ENCODE measurements at places on chromosomes 11 and 22. TPM values are rescaled to one million over a fixed set of nuclear protein-coding genes. Genes with fewer than 3 reads are reported as not detected.

- no peak for DNase-seq
Observed at GRCh38 chr11:116330439-116331185, 442.2 kb downstream of the BUD13 start.

DNA sequence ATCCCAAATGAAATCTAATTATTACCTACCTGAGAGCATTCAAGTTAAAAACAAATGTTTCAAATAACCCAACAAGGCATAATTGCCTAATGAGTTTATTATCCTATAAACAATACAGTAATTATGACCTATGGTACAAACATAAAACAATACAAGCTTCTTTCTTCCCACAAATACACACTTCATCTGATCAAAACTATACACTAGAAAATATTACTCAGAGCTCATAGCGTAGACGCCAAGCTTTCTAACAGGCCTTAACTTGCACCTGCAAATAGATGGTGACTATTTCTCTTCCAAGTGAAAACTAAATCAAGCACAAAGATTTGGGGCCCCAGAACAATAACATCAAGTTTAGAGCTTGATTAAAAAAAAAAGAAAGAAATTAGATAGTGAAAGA lies 78.1 kb downstream of the SOX6 start:
- DNase-seq: no peak

DNA sequence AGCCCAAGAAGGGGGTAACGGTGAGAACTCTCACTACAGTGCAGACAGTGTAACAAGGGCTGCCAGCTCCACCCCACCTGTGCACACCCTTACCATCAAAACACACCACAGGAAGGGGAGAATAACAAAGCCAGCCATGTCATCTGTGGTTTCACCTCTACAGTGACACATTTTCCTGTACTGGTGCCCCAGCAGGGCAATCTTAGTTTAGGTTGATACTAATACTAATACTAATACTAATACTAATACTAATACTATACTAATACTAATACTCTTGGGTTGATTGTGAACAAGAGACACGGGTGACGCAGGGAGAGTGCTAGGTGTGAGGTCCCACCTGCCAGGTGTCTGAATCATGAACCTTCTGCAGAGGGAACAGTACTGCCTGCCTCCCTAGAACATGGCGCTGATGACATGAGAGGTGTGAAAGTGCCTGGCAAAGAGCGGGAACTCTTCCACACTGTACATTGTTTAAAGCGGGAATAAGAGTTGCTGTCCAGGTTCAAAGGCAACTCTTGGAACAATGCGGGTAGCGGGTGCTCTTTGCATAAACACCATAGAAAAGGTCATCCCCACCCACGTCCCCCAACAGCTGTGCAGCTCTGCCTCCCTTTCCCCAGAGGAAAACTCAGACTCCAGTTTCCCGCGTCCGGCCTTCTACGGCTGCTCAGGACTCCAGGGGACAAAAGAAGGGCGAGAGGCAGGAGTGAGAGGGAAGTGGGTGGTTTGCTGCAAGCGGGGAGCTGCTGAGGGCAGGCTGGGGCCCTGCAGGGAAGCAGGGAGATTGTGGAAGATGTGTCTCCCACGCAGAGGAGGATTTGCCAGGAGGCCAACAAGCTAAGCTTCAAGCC lies 25.0 kb upstream of the TMPRSS4 start:
- DNase-seq: no peak

GRCh38 chr22:28933321-28933720 lies 49.9 kb downstream of the ZNRF3 start:
- no peak for DNase-seq

DNA sequence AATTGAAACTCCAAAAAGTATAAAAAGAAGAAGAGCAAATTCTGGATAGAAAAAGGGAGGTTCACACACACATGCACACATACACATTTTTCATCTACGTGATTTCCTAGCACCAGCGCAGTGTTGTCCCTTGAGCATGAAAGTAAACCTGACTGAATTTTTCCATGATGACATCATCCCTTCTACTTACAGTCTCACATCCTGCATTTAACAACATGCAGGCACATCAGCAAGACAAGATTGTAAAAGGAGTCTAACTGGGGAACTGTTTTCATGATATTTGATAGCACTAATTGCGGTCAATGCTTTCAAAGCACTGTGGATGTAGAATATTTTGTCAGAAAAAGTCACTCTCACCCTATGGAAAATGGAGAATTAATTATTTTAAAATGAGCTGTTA lies 36.6 kb downstream of the GAS2 start:
- DNase-seq: no peak

DNA sequence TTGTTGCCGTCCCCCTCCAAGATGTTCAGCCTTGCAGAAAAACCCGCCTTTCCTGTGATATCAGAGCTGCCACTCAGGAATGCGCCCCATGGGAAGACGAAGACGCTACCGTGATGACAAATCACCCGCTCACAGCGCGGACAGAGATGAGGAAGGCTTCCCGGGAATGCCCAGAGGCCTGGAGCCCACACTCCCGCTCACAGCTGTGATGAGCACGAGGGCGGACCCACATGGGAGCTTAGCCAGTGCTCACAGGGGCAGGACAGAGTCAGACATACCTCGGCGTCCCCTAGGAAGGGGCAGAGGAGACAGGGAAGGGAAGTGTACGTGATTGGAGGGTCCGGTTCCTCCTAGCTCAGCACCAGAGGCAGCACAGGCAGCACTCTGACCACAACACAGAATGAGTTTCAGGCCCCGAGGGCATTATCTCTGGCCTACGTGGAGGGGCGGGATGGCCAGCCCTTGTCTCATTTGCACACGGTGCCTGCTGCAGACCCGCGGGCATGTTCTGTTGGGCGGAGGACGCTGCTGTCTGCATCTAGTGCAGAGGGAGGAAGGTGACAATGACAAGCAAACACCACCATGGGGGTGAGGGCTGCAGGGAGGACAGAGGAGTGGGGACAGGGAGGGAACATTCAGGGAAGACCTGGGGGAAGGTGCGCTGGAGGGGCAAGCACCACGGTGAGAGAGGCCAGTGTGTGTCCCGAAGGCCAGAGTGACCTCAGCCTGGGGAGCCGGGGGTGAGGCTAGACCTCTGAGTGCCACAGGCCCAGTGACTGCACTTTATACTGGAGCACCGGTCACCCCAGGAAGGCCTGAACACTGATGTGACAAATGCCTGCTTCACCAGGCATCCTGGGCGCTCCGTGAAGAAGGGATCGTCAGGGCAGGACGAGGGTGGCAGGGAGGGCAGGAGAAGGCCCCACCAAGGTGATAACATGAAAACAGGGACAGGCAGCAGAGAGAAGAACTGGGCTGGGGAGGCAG lies 79.6 kb downstream of the CELSR1 start:
- DNase-seq: no peak

DNA sequence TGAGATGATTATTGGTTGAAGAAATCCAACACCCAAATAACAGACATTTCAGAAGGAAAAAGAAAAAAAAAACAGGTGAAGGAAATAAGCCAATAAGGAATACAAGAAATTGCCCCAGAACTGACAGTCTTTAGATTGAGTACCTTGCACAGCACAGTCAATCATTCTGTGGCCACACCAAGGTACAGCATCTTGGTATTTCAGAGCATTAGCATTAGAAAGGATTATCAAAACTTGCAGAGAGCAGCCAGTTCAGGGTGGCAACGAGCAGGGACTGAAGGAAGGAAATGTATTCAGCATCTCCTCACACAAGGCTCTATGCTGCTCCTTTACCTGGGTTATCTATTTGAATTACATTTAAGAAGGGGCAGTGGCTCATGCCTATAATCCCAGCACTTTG lies 2.1 kb downstream of the ADA2 start:
- no peak for DNase-seq

DNA sequence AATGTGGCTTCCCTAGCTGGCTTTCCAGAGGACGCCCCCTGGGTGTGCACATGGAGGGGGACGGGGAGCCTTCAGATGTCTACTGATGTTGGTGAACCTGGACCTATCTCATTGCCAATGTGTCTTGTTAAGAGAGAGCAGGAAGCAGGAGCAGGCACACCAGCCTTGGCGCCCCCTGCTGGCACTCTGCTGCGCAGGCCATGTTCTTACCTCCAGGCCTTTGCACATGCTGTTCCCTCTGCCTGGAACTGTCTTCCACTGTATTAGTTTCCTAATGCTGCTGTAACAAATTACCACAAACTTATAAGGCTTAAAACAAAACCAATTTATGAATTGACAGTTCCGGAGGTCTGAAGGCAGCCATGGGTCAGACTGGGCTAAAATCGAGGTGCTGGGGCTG lies 23.6 kb upstream of the MN1 start:
- no peak for DNase-seq

- DNase-seq: no peak
Observed at GRCh38 chr11:36389811-36390210, 93.7 kb downstream of the PRR5L start.

DNA sequence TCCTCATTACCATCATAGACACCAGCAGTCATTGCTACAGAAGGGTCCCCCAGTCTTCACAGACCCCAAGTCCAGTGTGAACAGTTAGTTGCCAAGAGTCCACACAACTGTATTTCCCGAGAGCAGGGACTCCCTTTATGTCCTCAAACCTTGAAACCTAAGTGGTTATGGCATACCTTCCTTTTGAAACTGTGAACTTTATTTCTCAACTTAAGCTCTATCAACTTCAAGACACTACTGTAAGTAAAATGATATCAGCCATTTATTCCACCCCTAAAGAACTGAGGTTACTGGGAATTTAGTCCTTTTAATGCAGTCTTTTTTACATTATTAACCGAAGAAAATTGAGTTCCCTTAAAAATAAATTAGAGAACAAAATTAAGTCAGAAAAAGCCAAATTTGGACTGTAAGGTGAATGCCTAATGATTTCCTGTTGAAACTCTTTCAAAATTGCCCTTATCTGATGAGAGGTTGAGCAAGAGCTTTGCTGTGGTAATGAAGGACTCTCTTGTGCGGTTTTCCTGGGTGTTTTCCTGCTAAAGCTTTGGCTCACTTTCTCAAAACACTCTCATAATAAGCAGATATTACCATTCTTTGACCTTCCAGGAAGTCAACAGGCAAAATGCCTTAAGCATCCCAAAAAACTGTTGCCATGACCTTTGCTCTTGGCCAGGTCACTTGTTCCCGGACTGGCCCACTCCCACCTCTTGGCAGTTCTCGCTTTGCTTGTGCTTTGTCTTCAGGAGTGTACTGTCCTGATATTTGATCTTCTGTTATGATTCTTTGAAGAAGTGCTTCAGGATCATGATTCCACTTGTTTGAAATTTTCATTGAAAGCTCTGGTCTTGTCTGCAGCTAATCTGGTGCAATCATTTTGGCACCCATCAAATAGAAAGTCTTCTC lies 765.4 kb upstream of the ANO3 start:
- DNase-seq: peak; percentile 64

DNA sequence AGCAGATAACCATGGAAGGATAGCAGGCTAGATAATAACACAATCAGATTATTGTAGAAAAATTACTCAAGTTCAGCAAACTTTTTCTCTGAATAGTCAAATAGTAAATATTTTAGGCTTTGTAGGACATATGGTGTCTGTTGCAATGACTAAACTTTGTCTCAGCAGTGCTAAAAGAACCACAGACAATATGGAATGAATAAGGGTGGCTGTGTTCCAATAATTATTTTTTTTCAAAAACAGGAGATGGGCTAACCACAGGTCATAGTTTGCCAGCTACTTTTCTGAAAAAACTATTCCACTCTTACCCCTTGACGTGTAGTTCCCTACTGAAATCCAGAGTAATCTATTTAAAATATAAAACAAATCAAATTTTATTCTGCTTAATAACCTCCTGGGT lies 153.9 kb upstream of the LRRC4C start:
- DNase-seq: no peak

DNA sequence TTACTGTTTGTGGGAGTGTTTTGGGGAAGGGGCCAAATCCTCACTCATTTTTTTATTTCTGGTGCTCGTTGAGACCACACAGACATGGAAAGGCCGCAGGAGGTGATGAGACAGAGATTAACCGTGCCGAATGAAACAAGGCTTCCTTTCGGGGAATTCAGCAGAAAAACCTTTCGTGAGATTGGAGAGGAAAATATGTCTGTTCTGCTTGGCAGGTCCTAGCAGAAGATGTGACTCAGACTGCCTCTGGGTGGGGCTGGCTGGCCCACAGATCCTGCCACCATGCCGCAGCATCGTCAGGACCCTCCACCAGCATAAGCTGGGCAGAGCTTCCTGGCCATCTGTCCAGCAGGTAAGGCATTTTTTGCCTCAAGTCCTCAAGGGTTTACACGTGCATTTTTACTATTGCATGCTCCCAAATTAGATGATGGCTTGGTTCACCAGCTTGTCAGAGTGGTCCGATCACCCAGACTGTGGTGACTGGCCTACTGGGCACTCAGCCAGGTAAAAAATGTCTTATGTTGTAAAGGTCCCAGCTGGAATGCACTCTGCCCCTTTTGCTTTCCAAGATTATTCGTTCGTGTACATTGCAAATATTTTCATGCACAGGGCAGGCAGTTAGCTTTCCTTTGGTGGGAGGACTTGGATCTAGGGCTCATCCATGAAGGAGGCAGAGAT lies 1.5 kb downstream of the DDB2 start:
- no peak for DNase-seq

DNA sequence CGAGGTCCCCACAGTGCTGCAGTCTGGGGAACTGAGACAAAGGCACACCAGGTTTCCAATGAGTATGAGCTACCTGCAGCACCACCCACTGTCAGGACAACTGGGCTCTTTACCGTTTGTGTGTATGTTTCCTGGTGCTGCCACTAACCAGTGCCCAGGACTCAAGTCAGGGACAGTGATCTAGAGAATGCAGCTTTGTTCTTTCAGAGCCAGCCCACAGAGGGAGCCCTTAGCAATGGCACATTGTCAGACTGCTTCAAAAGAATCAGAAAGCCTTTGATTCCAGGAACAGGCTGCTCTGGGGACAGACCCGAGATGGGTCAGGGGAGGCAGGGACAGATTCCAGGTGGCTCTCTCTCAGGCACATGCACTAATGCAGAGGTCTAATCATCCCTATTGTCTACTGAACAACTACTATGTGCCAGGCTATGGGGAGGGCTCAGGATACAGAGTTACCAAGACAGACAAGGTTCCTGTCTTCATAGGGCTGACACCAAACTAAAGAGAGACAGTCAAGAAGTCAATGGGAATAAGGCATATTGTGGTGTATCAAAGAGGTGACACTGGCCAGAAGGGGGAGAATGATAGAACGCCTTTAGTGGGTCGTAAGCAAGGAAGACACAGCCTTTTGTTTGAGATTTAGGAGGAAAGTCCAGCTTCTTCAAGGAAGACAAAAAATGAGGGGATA lies 103.7 kb downstream of the VPREB1 start:
- DNase-seq: no peak

FGF19 gene
- not detected for total RNA-seq

DNA sequence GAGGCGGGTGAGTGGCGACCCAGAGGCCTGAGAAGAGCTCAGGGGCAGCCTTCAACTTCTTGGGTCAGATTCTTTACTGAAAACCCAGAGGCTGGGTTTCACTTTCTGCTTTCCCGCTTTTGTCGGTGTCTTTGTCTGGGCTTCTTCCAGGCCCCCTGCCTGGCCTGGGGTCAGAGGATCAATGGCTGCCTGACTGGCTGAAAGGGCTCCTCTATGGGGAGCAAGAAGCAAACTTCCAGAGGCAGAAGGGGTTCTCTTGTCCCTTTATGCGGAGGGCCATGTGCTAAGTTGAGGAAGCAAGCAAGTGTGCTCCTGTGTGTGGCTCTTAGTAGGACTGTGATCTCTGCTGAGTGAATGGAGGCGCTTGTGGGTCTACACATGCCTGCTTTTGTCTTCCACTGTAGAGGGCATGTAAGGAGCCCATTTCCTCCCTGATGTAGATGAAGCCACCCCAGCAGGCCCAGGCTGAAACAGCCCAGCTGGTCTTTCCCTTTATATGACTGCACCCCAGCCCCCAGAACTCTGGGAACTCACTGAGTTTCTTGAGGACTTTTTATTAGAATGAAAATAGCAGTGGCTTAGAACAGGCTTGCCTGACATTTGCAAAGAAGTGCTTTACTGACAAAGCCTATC lies 1.0 kb upstream of the PKNOX2 start:
- peak; percentile 45 for DNase-seq

Data from sigmoid colon (tissue), 7 donors.